ENCODE measurements at places on chromosomes 1 and 21. TPM values are rescaled to one million over a fixed set of nuclear protein-coding genes. Genes with fewer than 3 reads are reported as not detected.

KRTAP26-1 gene
- not detected for total RNA-seq

DNA sequence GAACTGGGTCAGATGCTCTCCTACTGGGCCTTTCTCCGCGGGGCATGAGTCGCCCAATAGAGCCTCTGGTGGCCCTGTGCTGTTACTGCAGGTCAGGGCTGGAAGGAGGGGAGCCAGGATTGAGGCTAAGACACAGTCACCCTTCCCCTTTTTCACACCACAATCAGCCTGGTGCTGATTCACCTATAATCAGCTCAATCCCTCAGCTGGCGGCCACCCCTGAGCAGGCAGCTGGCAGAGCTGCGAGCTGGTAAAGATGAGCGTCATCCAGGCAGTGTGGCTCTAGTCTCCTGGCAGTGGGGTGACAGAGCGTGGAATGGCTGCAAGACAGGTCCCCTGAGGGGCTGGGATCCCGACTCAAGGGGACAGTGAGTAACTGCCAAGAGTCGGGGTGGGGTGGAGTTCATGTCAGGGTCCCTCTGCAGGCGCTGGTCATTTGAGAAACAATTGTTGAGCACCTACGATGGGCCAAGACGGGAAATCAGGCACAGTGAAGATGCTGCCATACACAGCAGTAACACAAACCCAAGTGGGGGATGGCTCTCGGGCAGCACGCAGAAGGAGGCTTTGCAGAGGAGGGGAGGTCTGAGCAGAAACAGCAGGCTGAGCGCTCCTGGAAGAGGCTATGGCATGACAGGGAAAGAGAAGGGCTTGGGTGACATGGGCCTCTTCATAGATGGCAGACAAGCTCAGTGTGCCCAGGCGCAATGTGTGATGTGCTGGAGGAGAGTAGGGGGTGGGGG, 21.8 kb downstream of the ATF3 start:
- peak; percentile 85 for DNase-seq

- no peak for DNase-seq
Observed at GRCh38 chr1:172457479-172458130, 13.7 kb upstream of the PIGC start.

S100A7 gene
- not detected for total RNA-seq

SEMA6C gene
- 3.3 TPM for total RNA-seq

GRCh38 chr1:48750109-48750508, 26.6 kb downstream of the BEND5 start:
- DNase-seq: no peak

CHD1L gene
- total RNA-seq: 15.1 TPM

- no peak for DNase-seq
Observed at GRCh38 chr1:228343191-228343661, 63.4 kb downstream of the TRIM11 start.

GRCh38 chr1:212438831-212439237, 6.1 kb downstream of the NENF start:
- DNase-seq: no peak

GRCh38 chr1:15676688-15677661, 7.1 kb upstream of the PLEKHM2 start:
- no peak for DNase-seq

NHLH1 gene
- total RNA-seq: not detected

LCE2B gene
- not detected for total RNA-seq

DNA sequence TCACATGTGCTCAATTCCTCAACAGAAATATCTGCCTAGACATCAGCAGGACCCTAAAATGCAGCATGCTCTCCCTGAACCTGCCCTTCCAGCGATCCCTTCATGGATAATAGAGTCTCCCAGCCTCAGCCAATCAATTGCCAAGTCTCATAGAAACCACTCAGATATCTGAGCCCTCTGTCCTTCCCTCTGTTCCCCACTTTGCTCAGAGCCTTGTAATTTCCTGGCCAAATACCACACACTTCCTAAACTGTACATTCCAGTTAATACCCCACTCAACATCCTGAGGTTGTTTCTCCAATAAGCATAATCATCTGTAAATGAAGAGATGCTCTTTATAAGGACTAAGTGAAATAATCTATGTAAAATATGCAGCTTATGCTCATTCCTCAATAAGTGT, 59.3 kb upstream of the PTGFRN start:
- no peak for DNase-seq

GRCh38 chr1:228271701-228272251, 63.9 kb downstream of the OBSCN start:
- peak; percentile 42 for DNase-seq

POU3F1 gene
- total RNA-seq: 0.17 TPM

ARID4B gene
- 32.3 TPM for total RNA-seq

GRCh38 chr1:234230414-234230862, 142.8 kb upstream of the COA6 start:
- DNase-seq: no peak

DNA sequence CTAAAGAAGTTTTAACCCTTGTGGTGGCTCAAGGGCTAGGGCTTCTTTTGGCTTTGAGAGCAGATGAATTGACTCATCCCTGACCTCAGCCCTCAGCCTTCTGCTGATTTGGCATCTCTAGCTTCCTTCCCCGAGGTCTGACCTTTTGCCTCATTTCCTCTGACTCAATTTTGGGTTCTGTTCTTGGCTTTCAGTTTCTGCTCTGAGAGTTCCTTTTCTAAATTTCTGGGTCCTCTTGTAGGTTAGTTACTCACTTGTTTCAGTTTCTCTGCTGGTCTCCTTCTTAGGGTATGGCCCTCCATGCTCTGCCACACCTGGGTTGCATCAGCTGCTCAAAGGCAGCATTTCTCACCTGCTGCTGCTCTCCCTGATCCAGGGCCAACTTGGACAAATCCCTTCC, 19.4 kb downstream of the PDE4B start:
- peak; percentile 75 for DNase-seq

SPRR4 gene
- not detected for total RNA-seq

- peak; percentile 55 for DNase-seq
Observed at GRCh38 chr1:174160109-174160473, 771 bp downstream of the RABGAP1L start.

DNA sequence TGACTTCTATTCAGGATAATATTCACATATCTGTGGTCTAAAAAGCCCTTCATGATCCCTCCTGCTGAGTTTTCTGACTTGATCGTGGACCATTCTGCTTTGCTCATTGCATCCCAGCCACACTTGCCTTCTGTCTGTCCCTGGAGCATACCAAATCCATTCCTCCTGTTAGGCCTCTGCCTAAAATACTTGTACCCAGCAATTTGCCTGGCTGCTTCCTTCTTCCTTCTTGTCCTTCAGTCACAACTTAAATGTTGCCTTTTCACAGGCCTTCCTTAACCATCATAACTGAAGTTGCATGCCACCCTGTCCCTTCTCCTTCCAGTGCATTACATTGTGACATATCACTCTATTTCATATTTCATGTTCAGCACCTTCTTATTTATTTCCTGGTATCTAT, 4.3 kb downstream of the CR2 start:
- DNase-seq: no peak

- DNase-seq: no peak
Observed at GRCh38 chr1:11931845-11932244, 2.7 kb upstream of the PLOD1 start.

- DNase-seq: no peak
Observed at GRCh38 chr1:54219688-54220003, 19.7 kb downstream of the MRPL37 start.

- peak; percentile 48 for DNase-seq
Observed at GRCh38 chr1:27137544-27138075, 17.3 kb downstream of the SLC9A1 start.

DNA sequence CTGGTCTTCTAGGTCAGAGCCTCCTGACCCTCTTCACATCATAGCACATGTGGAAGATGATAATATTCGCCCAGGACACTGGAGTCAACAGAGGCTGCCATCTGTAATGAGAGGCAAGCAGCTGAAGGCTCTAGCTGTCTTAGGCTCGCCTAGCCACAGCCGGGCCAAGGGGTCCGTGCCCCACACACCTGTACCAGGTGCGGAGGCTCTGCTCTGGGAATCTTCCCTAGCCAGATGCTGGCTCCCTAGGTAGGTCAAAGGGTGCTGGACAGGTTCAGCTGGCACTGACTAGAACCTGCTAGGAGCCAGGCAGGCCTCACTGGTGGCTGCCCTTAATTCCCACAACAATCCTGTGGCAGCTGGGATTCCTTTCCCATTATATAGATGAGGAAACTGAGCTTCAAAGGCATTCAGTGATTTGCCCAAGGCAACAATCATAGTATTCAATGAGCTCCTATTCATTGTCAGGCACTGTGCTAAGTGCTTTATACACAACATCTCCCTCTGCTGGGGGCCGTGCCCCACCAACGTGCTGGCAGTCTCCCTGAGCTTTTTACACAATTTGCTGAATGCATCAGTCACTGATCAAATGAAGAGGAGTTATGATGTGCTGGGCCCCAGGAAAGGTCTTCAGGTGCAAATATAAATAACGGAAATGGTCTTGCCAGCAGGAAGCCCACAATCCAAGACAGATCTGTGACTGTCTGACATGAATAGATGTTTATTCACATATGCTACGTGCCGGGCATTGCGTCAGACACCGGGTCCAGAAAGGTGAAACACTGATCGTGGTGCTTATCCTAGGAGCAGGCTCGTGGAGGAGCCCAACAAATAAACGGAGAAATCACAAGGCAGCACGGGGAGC, 58.0 kb downstream of the DDX20 start:
- no peak for DNase-seq

DNA sequence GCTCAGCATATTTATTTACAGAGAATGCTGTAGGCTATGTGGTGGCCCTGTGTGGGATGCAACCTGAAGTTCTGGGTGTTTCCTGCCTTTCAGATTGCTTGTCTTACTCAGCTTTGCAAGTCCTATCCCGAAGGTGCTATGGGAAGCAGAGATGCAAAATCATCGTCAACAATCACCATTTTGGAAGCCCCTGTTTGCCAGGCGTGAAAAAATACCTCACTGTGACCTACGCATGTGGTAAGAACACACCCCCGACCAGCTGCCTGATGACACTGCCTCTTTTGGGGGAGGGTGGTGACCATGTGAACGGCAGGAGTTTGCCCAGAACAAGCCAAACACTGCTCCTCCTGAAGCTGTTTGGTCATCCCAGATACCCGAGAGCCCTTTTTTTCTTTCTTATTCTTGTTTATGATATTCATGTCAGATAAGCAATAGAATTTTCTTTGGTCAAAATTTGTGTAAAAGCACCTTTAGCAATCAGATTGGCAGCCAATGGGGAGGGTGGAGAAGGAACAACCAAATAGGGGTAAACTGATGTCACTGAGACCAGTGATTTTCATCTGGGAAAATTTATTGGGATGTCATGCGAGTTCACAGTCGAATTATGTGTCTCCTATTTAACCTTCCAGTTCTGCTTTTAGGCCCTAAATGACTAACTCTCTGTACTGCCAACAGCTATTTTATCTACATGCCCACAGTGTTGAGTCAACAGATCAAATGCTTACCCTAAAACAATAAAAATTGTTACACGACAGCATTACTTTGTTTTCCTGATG, 82.6 kb downstream of the EVA1C start:
- peak; percentile 28 for DNase-seq

GRCh38 chr1:86699186-86699585, 5.2 kb upstream of the SH3GLB1 start:
- no peak for DNase-seq

SDC3 gene
- total RNA-seq: 186 TPM

GALE gene
- 17.8 TPM for total RNA-seq

DNA sequence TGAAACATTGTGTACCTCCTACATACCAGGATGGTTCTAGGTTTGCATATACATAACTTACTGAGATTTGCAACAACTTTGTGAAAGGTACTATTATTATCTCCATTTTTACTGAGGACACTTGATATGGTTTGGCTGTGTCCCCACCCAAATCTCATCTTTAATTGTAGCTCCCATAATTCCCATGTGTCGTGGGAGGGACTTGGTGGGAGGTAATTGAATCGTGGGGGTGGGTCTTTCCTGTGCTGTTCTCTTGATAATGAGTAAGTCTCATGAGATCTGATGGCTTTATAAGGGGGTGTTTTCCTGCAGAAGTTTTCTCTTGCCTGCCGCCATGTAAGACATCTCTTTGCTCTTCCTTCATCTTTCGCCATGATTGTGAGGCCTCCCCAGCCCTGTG, 40.1 kb downstream of the IGSF21 start:
- DNase-seq: no peak

GRCh38 chr1:100626397-100626796, 88.5 kb downstream of the GPR88 start:
- no peak for DNase-seq

GRCh38 chr1:111811891-111812290, 56.2 kb downstream of the DDX20 start:
- DNase-seq: no peak

PDC gene
- total RNA-seq: not detected

GRCh38 chr1:41240781-41241353, 1.2 kb downstream of the SCMH1 start:
- no peak for DNase-seq

DNA sequence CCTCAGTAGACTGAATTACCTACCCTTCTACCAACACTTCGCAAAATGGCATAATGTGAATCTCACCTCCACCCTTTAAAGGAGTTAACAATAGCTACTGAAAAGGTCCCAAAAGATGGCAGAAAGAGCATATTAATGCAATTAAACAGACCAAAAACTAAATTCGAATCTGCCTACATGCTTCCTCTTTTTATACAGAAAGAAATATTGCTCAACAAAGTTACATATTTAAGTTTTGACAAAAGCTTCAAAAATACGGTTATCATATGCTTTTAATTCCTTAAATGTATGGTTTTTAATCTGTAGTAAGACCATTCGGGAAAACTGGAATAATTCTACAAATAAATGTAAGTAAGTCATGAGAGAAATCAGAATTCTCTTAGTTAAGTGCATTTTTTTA, 2.2 kb downstream of the APP start:
- DNase-seq: no peak

DNA sequence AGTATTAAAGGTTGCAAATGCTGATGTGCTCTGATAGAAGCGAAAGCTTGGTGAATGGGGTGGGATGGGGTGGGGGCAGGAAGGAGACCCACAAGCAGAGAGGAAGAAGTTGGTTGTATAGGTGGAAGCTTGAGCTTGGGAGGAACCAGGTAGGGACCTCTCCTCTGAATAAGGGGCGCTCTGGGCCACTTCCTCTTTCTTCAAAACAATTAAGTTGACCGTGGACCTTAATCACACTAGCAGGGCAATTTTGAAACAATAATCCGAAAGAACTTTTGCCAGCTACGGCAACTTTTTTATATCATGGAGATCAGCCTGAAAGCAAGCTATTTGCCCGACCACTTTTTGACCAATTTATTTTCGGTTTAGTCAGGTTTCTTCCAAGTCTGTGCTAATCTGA, 1.9 kb upstream of the DYRK1A start:
- DNase-seq: no peak

GRCh38 chr1:160285506-160285905, 573 bp upstream of the PEX19 start:
- DNase-seq: no peak

CR1L gene
- total RNA-seq: not detected

GRCh38 chr1:101723415-101723814, 273.3 kb downstream of the OLFM3 start:
- no peak for DNase-seq

- DNase-seq: no peak
Observed at GRCh38 chr1:88697503-88697902, 13.4 kb downstream of the PKN2 start.

KPRP gene
- total RNA-seq: not detected

GRCh38 chr1:246800756-246801155, 76.5 kb downstream of the SCCPDH start:
- DNase-seq: no peak
